ENCODE measurements at places on chromosomes 7 and 10.
A peak's percentile ranks its signal among the peaks of the same experiment; 100 is the strongest.

DNA sequence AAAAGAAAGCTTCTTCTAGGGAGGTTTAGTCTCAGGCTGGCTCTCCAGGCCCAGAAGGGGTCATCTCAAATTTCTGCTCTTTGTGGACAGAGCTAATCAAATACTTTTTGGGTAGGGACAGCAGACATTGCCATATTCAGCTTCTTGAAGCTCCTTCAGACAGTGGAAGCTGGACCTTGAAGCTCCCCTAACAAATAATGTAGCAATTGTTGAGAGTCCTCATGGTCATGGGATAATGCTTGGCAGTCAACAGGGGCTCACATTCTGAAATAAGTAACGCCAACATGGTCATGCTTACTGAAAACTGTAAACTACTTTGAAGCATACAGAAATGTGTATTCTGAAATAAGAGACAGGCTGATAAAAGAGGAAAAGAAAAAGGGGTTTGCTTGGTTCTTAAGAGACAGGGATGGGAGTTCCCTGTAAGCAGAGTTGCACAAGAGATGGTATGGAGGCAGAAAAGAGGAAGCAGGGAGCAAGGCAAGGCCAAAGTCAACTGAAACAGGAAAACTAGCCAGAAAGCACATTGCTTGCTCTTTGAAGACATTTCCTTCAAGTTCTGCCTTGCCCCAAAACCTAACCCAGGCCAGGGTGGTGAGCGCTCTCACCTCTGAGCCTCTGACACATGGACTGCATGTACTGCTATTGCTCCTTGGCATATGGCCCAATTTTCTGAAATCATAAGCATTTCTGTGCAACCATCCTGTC is 53.1 kb upstream of the KMT2E start:
- DNase-seq: peak; percentile 86

DNA sequence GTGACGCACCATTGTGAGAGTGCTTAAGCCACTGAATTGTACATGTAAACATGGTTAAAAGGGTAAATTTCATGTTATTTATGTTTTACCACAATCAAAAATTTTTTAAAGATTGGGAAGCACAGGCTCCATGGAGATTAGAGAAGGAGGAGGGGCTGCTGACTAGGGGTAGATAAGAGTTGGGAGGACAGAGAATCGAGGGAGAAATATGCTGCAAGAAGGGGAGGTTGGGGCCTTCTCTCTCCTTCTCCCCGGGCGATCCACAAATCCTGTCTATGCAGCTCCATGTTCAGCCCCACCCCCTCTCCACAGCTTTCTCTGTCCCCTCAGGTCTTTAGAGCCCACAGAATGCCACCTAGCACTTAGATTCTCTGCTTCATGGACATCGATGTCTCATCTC is 12.1 kb downstream of the ZNF467 start:
- DNase-seq: no peak

DNA sequence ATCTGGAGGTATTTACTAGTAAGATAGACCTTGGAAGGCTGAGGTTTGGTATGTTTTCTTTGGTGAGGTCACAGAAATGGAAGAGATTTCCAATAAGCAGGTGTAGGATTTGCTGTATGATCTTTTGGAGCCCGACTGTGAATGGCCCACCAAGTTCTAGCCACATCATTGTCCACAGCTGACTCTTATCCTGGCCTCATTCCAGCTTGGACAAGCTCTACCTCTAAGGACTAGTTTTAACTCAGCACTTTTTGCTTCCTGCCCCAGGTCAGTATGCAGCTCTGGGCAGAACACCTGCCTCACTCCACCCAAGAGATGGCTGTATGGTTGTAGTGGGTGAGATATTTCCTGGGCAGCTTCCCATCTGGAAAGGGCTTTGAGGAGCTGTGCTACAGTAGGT is 6.1 kb upstream of the CPA4 start:
- DNase-seq: no peak

GRCh38 chr7:98278408-98278807 is 3.1 kb upstream of the BRI3 start:
- DNase-seq: no peak

GRCh38 chr10:80171248-80171660 is 34.1 kb downstream of the ANXA11 start:
- no peak for DNase-seq

DNA sequence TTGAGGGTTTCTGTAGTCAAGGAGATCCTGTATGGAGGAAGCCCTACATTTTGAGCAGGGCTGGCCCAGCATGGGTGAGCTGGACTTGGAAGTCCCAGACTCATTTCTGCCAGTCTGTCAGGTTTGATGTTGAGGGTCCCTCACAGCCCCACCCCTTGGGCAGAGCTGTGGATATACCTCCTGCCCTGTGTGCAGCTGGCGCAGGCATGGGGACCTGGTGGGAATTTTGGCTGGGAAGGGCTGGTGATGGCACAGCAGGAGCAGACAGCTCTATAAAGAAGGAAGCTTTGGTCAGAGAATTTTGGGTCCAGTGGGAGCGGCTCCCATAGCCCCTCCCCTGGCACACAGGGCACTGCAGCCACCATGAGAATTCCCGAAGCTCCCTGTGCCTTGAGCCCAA is 482.6 kb downstream of the RPS24 start:
- DNase-seq: no peak

DNA sequence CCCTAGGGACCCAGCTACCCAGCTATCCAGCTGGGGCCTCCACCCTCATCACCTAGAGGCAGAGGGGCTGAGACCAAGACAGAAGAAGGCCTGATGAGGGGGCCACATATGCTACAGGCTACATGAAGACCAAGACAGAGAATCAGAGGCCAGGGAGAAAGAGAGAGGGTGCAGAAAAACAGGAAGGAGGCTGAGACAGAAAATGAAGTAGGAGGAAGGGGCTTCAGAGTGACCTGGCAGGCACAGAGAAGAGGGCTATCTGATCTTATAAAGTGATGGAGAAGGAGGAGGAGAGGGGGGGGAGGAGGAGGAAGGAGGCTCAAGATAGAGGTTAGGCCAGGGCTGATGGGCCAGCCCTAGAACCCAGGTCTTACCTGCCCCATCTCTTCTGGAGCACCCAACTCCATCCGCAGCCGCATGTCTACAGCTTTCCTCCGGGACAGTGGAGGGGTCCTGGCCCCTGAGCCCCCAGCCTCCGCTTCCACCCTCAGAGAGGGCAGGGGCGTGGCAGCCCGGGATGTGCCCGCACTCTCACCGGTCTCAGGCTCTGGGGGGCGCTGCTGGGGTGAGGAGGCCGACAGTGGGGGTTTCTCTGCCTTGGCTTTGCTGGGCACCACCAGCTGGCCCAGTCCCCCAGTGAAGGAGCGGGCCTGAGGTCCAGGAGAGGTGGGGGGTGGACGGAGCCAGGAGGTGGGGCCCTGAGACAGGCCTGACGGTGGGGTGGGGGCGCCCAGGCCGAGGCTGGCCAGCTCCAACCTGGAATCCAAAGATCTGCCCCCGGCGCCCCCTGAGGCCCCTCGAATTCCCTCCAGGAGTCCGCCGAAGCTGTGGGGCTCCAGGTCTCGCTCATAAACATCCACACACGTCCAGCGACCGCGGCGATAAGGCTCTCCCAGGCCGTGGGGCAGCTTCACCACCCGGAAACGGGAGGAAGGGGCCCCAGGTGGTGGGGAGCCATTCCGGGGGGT is 1.8 kb downstream of the TSC22D4 start:
- peak; percentile 46 for DNase-seq

- DNase-seq: no peak
These were observed 74.9 kb downstream of the ADCYAP1R1 start for GRCh38 chr7:31126976-31127375.

DNA sequence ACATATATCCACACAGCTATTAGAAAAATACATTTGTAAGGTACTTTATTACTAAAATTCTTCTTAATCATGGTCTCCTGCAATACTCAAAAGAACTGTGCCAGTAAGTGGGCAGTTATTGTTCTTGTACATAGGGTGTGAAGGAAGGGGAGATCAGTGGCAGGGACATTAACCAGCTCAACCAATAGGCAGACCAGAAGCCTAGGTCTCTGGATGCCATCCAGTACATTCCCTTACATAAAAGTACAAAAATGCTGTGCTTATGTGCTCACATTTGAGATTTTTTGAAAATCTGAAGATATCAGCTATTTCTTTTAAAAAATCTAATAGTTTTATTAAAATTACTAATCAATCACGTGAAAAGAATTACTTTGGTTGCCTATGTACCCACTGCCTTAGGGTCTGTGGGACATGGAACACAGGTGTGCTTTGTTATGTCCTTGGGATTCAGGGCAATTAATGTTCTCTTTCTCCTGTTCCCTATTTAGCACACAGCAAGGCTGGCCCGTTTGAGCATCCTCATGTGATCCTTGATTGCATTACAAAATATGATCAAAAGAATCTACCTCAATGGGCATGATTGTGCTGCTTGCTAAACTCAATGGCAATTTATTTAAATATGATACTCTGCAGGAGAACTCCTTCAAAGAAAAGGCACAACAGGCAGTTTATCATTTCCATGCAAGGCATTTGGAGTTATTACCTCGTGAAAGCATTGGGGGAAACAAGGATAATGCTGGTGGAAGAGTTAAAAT is 22.7 kb downstream of the TWIST1 start:
- DNase-seq: no peak

- DNase-seq: no peak
These were observed 21.1 kb downstream of the UNC5B start for GRCh38 chr10:71233482-71233892.

GRCh38 chr10:23613900-23614299 is 175.0 kb downstream of the OTUD1 start:
- no peak for DNase-seq

GRCh38 chr7:92608380-92609322 is 18.5 kb upstream of the FAM133B start:
- DNase-seq: no peak

GRCh38 chr10:122239578-122240257 is 31.4 kb upstream of the BTBD16 start:
- DNase-seq: no peak

GRCh38 chr10:24255881-24256311 is 47.0 kb downstream of the KIAA1217 start:
- no peak for DNase-seq

DNA sequence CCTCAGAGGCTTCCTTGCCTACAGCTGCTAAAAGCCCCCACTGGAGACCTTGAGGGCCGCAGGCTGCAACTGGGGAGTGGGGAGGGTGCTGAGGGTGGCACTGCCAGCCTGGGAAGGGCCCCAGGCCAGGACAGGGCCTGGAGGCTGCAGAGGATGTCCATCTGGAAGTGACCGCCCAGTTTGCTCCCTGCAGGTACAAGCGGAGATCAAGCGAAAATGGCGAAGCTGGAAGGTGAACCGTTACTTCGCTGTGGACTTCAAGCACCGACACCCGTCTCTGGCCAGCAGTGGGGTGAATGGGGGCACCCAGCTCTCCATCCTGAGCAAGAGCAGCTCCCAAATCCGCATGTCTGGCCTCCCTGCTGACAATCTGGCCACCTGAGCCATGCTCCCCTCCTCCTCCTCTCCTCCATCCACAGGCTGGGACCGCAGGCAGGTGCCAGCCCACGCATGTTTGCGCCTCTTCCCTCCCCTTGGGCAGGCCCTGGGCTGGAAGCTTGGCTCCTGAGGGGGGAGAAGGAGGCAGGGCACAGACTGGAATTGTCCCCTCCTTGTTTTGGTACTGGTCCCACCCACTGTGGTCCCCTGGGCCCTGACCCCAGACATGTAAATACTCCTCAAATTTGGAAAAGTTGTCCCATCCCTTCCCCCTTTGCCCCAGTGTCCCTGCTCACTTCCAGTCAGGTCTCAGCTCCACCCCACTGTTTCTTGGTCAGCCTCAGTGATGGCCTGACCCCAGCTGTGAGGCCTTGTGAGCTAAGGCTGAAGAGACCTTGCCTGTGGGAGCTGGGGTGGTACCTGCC is 54.4 kb downstream of the ADCYAP1R1 start:
- no peak for DNase-seq

GRCh38 chr10:43040482-43041256 is 36.2 kb upstream of the RET start:
- no peak for DNase-seq

DNA sequence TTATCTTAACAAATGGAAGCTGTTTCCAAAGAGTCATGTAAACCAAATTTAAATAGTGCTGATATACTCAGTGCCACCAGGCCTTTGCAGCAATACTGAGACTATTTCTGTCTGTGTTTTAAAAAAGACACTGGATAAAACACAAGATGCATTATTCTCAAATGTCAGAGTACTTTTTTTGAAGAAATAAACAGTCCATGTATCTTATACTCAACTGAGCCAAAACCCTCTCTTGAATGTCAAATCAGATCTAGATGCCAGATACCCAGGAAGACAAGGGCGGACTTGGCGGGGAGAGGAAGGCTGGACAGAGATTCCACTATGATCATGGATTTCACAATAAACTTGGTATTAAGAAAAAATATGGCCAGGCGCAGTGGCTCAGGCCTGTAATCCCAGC is 127.6 kb downstream of the COBL start:
- DNase-seq: no peak

- DNase-seq: peak; percentile 78
These were observed 401.9 kb downstream of the TNS3 start for GRCh38 chr7:47179812-47180515.

DNA sequence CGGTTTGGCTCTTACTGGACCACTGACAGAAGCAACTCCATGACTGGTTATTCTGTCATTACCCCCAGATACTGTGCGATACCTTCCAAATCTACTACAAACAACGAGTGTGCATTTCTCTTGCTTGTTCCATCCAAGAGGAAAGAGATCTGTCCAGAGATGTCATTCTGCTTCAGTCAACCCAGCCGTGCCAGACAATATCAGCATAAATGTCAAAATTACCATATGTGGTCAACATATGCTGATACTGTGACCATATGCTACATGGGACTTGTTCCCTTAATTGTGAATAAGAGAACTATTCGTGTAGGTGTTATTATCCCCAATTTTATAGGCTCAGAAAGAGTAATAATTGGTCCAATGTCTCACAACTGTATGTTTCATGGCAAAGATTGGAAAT is 143.2 kb upstream of the PRSS1 start:
- no peak for DNase-seq

- DNase-seq: peak; percentile 88
These were observed 46.8 kb downstream of the HIPK2 start for GRCh38 chr7:139730746-139731612.

- DNase-seq: no peak
These were observed 54.1 kb downstream of the NRAP start for GRCh38 chr10:113609704-113610108.

DNA sequence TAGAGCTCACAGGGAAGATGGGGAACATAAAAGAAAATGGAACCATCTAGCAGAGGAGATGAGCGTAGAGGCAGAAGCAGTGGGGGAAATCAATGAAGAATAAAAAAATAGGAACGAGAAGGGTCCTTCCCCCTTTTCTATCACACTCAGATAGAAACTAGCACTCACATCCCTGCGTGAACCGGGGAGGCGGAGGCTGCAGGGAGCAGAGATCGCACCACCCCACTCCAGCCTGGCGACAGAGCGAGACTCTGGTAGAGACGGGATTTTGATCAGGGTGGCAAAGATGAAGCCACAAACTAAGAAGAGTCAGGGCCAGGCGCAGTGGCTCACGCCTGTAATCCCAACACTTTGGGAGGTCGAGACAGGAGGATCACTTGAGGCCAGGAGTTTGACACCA is 64.7 kb upstream of the ECHDC3 start:
- no peak for DNase-seq
